ENCODE measurements at places on chromosomes 13 and 19.

DNA sequence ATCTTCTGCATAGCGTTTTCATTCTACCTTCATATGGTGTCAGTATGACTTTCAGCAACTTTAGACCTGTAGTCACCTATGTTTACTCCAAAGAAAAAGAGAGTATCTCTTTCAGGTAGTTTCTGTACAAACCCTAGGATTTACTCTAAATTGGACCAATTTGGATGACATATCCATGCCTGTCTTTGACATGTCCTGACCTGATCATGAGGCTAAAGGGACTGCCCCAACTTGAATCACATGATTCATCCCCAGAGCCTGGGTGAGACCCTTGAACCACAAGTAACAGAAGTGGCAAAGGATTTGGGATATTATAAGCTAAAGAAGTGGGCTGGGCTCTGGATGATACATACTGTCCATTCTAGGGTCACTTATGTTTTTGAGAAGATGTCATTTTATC, 124.5 kb upstream of the CSNK1A1L start:
- ATAC-seq: no peak

- no peak for ATAC-seq
These were observed 5.8 kb downstream of the FUZ start for GRCh38 chr19:49807058-49807903.

GRCh38 chr13:65965501-65965900, 1264.6 kb downstream of the PCDH9 start:
- no peak for ATAC-seq

GRCh38 chr13:52070929-52071523, 46.5 kb downstream of the UTP14C start:
- no peak for ATAC-seq

DNA sequence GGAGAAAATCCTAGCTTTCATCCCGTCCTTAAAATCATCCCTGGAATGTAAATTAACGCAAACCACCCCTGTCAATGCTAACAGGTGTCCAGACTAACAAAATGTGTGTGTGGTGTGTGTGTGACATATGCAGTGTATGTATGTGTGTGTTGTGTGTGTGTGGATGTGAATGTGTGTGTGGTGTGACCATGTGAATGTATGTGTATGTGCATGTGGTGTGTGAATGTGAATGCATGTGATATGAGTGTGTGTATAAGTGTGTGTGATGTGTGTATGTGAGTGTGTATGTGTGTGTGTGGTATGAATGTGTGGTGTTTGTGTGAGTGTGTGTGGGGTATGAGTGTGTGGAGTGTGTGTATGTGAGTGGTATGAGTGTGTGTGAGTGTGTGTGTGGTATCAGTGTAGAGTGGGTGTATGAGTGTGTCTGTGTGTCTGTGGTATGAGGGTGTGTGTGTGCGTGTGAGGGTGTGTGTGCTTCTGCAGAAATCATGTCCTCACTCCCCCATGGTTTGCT, 190.8 kb downstream of the TEX29 start:
- no peak for ATAC-seq

GRCh38 chr13:98397221-98397620, 179.7 kb downstream of the STK24 start:
- ATAC-seq: no peak

- ATAC-seq: no peak
These were observed 298.8 kb downstream of the NDFIP2 start for GRCh38 chr13:79779761-79780160.

DNA sequence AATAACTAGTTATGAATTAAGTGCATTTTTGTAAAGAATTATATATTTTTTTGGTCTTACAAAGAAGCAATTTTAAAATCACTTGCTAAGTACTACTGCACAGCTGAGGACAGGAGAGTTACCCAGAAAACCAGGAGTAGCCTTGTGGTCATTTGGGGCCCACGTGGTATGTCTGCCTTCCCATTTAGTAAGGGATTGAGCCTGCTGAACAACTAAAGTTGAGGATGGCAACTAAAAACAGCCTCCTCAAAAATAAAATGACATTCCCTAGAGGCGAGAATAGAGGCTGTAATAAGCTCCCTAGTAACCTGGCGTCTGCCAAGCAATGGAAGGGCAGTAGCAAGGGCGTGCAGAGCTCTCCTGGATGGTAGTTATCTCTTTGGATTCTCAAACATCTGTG, 36.3 kb downstream of the DOCK9 start:
- no peak for ATAC-seq

DNA sequence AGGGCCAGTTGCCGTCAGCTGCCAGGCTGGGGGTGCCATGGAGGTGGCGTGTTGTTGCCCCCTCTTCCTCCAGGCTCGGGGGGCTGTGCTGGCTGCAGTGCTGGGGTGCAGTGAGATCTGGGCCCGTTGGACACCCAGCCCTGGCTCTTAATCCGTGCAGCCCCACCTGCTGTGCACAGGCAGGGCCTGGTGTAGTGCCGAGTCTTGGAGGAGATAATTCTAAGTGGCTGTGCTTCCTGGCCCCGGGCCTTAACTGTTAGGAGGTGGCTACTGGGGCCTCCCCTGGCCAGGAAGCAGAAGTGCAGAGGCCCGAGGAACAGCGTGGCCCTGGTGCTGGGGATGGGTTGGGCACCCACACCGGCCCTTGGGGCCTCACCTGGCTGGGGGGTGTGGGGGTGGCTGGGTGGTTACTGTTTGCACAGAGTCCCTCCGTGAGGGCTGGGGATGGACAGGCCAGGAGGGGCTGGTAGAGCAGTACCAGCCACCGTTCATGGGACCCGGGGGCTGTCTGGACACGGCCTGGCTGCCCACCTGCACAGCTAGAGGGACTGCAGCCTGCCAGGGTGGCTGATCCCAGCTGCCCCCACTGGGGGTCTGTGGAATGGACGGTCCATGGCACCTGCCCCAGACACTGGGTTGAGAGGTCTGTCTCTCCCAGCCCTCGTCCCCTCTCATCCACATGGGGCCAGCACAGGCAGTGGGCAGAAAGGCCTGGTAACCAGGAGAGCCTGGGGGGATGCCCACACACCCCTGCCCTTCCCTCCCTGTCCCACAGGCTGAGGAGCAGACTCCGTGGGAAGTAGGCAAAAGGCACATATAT, 3.3 kb downstream of the GPX4 start:
- ATAC-seq: no peak

DNA sequence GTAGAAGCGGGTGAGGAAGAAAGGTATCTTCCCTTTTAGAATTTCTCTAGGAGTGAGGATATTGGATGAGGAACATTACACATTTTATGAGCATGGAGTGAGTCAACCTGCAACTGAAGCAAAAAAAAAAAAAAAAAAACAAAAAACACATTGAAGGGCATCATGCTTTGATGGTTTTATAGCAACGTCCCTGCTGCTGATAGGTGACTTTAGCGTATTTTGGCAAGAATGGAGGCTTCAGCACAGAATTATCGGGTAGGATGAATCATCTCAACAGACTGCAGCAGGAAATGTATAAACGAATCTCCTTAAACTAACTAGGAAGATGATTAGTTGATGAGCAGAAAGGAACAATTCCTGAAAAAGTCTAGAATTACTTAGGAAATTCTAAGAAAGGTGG, 1359.6 kb upstream of the ATXN8OS start:
- no peak for ATAC-seq

DNA sequence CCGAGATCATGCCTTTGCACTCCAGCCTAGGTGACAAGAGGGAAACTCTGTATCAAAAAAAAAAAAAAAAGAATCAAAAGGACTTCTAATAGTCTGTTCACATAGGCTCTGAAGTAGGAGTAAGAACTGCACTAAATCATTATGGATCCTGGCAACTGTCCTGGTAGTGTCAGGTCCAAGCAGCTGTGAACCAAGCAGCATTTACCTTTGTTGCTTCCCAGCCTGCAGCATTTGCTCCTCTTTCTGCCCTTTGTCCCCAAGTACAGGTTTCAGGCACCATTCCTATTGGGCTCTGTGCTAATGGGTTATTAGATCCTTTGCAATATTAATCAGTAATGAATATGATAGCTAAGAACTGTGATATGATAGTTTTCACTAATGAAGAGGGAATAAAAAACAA, 77.4 kb upstream of the NBEA start:
- ATAC-seq: no peak

Measured in activated CD4-positive, CD25-positive, alpha-beta regulatory T cell treated with anti-CD3 and anti-CD28 coated beads, Interleukin-2, amount 50 U/mL, for 24 hours (primary cell).